ENCODE measurements at places on chromosomes 7 and 10.

DNA sequence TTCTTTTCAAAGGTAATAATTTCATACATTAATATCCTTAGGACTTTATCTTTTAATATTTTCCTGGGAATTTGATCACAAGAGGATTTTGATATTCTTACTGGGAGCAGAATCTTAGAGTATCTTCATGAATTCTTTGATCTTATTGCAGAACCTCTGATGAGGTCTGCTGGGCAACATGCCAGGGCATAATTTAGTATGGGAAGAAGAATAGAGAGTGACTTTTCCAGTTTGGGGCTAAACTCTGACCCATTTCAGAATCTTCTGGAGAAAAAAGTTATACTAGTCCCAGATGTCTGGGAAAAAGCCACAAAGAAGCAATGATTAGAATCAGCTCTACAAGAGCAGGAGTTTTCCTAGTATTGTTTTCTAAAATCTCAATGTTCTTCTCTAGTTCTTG, 28.0 kb upstream of the RSU1 start:
- DNase-seq = no peak
- H3K27ac ChIP-seq = no peak overlapping the region
- no peak overlapping the region for H3K4me3 ChIP-seq
- no peaks in the 10 kb centered on the region for H3K4me1 ChIP-seq
- no peaks in the 10 kb centered on the region for H3K27me3 ChIP-seq

DNA sequence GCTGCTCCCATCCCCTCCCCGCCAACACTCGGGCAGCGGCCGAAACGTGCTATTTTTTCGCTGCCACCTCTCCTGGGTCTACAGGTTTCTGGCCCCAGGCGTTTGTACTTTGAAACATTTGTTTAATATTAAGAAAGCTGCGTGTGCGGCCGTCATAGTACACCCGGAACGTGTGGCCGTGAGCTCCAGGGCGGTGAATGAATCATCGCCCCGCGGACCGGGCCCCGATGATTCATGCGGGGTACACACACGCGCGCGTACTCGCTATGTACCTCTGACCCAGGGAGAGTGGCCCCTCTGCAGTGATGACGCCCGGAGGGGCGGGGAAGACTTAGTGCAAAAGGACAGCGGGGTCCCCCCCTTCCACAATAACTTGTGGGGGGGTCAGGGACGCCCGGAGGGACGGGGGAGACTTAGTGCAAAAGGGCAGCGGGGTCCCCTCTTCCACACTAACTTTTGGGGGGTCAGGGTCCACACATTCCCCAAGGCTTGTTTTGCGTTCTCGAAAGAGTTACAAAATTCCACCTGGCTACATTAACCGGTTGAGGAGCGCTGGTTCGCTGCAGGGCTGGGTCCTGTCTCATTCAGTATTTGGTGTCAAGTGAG, 56.5 kb upstream of the PCGF5 start:
- peaks cover 13% of the 10 kb centered on the region for H3K4me1 ChIP-seq
- H3K4me3 ChIP-seq = peak overlapping the region; percentile 83
- DNase-seq = peak; percentile 47

GRCh38 chr10:126128581-126128980, 232.2 kb downstream of the FANK1 start:
- H3K4me1 ChIP-seq = no peaks in the 10 kb centered on the region
- H3K27me3 ChIP-seq = no peaks in the 10 kb centered on the region
- no peaks in the 10 kb centered on the region for H3K36me3 ChIP-seq
- H3K27ac ChIP-seq = no peak overlapping the region
- no peak for DNase-seq
- H3K4me3 ChIP-seq = no peak overlapping the region

- H3K4me3 ChIP-seq = no peak overlapping the region
- no peaks in the 10 kb centered on the region for H3K4me1 ChIP-seq
- no peak overlapping the region for H3K27ac ChIP-seq
- H3K27me3 ChIP-seq = no peaks in the 10 kb centered on the region
These were observed 37.0 kb upstream of the RHOBTB1 start for GRCh38 chr10:60980997-60981396.

- no peaks in the 10 kb centered on the region for H3K27me3 ChIP-seq
- H3K36me3 ChIP-seq = no peaks in the 10 kb centered on the region
- no peak for DNase-seq
- no peak overlapping the region for H3K27ac ChIP-seq
- no peak overlapping the region for H3K4me3 ChIP-seq
These were observed 31.9 kb downstream of the SLC26A4 start for GRCh38 chr7:107692501-107692900.

- H3K4me1 ChIP-seq = no peaks in the 10 kb centered on the region
- H3K4me3 ChIP-seq = no peak overlapping the region
- DNase-seq = no peak
- no peaks in the 10 kb centered on the region for H3K27me3 ChIP-seq
- H3K36me3 ChIP-seq = no peaks in the 10 kb centered on the region
These were observed 37.2 kb downstream of the FIGNL1 start for GRCh38 chr7:50412973-50413372.

DNA sequence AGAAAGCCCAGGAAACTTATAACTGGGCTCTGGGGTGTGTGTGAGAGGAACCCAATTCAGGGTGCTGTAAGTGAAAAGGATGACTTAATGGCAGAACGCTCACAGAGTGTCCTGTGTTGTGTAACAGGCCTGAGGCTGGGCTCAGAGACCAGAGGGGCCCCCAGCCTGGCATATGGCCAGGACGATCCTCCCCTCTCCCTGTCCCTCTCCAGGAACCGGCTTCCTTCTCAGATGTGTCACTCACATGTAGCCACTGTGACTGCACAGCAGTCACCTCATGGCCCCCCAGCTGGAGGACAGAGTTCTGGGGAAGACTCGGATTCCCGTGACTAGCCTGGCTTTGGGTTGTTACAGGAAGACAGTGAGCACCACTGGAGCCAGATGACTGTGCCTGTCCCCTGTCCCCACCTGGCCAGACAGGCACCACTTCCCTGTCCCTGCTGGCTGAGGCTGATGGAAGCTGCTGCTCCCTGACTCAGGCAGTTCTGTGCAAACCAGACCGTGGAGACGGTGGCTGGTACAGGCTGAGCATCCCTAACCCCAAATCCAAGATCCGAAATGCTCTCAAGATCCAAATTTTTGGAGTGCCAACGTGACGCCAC, 220.5 kb downstream of the MLLT10 start:
- DNase-seq = no peak
- no peaks in the 10 kb centered on the region for H3K4me1 ChIP-seq
- H3K36me3 ChIP-seq = no peaks in the 10 kb centered on the region
- no peak overlapping the region for H3K4me3 ChIP-seq
- no peaks in the 10 kb centered on the region for H3K27me3 ChIP-seq

DNA sequence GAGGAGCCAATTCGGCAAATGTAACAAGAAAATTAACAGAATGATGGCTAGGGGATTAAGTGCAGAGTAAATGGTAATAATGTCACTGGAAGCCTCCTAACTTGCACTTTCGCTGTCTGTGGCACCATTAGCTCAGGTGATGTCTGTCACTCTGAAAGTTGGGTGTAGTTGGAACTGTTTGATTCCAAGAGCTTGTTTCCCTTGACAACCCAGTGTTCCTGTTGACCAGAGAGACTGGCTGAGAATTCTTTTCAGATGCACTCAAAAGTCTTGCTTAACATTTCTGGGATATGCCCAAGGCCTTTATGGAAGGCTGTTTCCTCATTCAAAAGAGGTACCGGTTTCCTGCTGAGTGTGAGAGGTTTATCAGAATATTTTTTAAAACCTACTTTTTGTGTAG, 49.6 kb downstream of the PLPP4 start:
- no peak overlapping the region for H3K27ac ChIP-seq
- no peak overlapping the region for H3K4me3 ChIP-seq
- H3K4me1 ChIP-seq = no peaks in the 10 kb centered on the region
- H3K36me3 ChIP-seq = no peaks in the 10 kb centered on the region

DNA sequence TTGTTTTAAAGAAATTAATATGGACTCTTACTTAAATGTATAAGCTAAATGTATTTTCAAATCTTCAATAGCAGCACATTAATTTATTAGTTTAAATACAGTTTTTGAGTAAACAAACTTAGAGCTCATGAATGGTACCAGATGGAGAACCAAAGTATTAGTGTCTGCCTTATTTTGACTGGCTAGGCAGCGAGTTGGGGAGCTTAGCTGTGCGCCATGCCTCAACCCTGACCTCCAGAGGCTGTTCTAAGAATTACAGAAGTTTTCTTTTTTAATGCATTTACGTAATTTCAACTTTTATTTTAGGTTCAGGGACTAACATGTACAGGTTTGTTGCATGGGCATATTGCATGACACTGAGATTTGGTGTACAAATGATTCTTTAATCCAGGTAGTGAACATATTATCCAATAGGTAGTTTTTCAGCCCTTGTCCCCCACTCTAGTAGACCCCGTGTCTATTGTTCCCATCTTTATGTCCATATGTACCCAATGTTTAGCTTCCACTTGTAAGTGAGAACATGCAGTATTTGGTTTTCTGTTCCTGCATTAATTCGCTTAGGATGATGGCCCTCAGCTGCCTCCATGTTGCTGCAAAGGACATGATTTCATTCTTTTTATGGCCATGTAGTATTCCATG, 166.8 kb downstream of the IQUB start:
- no peaks in the 10 kb centered on the region for H3K27me3 ChIP-seq
- no peak overlapping the region for H3K27ac ChIP-seq
- no peak overlapping the region for H3K4me3 ChIP-seq
- DNase-seq = no peak
- no peaks in the 10 kb centered on the region for H3K4me1 ChIP-seq

DNA sequence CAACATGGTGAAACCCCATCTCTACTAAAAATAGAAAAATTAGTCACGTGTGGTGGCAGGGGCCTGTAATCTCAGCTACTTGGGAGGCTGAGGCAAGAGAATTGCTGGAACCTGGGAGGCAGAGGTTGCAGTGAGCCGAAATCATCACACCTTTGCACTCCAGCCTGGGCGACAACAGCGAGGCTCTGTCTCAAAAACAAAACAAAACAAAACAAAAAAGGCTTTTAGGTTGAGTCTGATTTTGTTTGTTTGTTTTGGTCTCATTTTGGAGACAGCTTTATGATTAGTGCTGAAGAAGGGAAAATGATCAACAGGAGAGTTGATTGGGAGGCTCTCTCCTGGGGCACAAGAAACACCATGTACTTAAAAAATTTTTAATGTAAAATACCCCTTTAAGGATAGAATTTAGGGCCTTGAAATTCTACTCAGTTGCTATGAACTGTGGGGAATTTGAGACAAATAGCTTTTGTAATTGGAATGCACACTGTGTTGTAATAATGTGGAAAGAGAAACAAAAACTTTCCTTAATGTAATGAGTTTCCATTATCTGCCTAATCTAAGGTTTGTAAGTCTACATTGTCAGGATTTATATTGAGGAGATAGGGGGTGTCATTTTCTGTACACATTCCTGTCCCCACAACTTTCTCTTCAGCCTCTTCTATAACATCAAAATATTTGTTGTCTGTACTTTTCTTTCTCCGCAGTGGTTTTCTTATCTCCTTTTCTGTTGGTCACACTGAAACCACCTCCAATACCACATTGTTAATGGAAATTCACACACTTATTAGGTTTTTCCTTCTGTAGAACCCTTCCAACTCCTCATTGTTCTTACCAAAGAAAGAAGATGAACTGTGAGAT, 41.3 kb downstream of the ARID5B start:
- peak overlapping the region; percentile 55 for H3K27ac ChIP-seq
- H3K36me3 ChIP-seq = no peaks in the 10 kb centered on the region
- peak overlapping the region; percentile 4 for H3K4me3 ChIP-seq
- peaks cover 20% of the 10 kb centered on the region for H3K4me1 ChIP-seq
- no peak for DNase-seq

GRCh38 chr7:110224643-110225042, 866.3 kb upstream of the LRRN3 start:
- H3K4me3 ChIP-seq = no peak overlapping the region
- no peak overlapping the region for H3K27ac ChIP-seq
- H3K36me3 ChIP-seq = no peaks in the 10 kb centered on the region
- DNase-seq = no peak
- H3K4me1 ChIP-seq = no peaks in the 10 kb centered on the region

DNA sequence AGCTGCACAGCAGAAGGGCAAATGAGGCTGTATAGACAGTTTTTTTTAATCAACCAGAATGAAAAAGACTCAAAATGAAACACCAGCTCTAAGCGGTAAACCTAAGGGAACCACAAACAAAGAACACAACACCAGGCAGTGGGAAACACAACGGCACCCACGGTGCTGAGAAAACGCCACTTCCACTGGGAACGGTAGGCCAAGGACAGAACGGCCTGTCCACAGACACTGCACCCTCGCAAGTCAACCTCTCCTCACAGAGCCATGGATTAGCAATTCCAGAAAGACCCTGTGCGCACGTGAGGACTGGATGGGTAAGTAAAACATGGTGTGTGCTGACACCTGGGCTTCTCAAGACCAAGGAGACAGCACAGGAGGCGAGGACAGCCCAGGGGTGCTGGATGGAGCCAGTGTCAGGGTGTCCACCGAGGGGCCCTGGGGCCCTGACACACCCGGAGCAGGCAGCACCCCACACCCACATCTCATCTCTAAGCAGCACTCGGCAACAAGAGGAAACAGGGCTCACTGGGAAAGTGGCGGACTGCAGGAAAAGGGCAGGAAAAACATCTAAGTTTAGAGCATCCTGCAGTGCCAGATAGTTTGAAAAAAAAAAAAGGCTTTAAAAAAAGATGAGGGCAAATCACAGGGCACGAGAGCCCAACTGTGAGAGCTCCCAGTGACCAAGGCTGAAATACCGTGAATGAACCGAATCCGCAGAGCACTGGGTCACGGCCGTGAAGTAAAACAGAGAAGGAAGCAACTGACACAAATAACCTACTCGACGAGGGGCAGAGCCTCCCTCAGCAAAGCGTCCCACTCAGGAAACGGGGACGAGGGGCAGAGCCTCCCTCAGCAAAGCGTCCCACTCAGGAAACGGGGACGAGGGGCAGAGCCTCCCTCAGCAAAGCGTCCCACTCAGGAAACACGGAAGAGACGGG, 120.2 kb downstream of the MAD1L1 start:
- no peak overlapping the region for H3K4me3 ChIP-seq
- no peak overlapping the region for H3K27ac ChIP-seq
- H3K27me3 ChIP-seq = no peaks in the 10 kb centered on the region
- peaks cover 32% of the 10 kb centered on the region for H3K4me1 ChIP-seq
- DNase-seq = no peak
- no peaks in the 10 kb centered on the region for H3K36me3 ChIP-seq
